ENCODE measurements at places on chromosomes 1 and 21.

GRCh38 chr1:45803299-45803780, at the start of gene MAST2:
TSS of gene MAST2 (plus strand) at chr1:45803612. CDS start at chr1:45803896, 284 bp downstream.
- no peak for DNase-seq

GRCh38 chr1:5370311-5370710, 621.9 kb downstream of the NPHP4 start:
- no peak for DNase-seq

GRCh38 chr1:150321826-150322166, 463 bp downstream of the PRPF3 start:
- DNase-seq, result peak; percentile 86

- no peak for DNase-seq
These were observed 57.9 kb downstream of the CENPF start for GRCh38 chr1:214660900-214661299.

- DNase-seq, result no peak
These were observed 16.6 kb upstream of the ZSCAN20 start for GRCh38 chr1:33455539-33456501.

DNA sequence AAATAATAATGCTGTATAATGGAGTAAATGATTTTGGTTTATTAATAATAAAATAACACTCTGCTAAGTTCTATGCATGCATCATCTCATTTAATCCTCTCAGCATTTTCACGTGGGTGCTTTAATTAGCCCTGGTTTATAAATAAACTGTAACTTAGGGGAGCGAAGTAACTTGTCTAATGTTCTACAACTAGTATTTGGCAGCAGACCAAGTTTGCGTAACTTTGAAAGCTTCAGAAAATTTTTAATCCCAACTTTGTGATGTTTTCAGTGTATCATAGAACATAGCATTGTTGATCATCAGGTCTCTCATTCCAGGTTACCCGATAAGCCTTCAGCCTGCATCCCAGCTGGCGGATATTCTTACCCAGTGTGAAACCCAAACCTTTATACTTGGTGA, 322.4 kb upstream of the SGIP1 start:
- DNase-seq, result no peak

DNA sequence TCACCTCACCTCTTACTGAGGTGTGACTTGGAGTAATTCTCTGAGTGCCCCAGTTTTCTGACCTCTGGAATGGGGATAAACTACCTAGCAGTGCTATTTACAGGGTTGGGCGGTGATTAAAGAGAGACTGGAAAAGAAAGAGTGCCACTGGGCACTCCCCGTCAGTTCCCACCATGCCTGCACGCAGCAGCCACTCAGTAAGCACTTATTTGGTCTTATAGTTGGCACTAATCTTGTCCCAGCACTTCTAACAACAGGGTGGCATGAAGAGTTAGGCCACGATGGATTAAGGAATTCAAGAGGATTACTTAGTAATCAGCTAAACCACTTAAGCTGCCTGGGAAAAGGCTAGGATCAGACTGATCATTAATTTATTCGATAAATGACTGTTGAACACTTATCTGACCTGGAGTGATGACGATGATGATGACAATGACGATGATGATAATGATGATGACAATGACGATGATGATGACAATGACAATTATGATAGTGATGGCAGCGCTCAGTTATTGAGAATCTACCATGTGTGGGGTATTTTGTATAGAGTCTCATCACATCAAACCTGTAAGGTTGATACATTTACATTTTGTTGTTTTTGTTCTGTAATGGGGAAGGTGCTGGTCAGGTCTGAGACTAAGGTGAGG, 5.4 kb downstream of the CITED4 start:
- no peak for DNase-seq

GRCh38 chr1:205632669-205633169, 908 bp upstream of the ELK4 start:
- no peak for DNase-seq

DNA sequence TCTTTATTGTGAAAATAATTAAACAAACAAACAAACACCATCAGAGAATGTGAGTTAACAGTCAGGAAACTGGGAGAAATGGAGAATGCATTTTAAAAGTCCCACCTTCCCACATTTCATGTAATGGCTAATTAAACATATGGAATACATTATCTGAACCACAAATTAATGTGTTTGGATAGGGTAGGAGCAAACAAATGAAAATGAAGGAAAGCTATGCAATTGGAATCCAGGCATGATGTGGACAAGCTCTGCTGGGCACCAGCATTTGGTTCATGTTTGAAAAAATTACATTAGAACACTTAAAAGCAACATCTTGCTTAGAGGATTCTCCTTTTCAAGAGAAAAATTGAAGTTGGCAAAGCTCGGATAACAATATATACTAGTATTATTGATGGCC, 628.1 kb downstream of the LMO4 start:
- no peak for DNase-seq

DNA sequence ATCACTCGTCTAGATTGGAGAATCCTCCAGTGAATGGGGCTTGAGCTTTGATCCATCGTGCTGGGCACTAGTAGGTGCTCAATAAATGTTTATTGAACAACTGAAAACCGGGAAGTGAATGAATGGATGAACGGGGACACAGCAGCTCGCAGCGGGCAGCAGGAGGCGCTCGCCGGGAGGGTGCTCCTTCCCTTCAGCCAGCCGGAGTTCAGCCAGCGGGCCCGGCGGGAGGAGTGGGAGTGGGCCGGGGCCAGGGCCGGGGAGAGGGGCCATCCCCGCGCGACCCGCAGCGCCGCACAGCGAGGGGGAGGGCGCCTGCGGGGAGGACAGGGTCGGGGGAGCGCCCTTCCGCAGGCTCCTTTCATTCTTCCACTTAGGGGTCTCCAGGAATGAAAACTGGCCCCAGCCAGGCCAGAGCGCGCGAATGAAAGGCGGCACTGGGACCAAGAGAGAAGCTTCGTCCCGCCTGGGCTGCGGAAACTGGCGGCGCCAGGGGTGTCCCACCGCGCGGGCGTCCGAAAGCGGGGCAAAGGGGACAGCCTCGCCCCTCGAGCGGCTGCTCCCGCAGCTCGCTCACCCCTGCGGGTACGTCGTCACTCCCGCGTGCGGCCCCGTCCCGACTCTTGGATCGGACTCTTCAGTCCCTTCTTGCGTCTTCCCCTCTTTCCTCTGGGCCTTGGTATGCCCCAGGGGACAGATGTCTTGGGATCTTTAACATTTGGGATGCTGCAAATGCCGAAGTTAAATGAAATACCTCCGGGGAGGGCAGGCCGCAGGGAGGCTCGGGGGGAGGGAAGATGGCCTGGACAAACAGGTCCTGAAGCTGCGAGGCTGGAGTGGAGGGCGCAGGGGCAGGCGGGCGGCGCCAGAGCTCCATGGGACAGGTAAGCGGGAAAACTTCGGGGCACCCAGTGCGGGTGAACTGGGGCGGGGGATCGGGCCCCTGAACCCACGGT, 3.6 kb upstream of the INAVA start:
- no peak for DNase-seq

DNA sequence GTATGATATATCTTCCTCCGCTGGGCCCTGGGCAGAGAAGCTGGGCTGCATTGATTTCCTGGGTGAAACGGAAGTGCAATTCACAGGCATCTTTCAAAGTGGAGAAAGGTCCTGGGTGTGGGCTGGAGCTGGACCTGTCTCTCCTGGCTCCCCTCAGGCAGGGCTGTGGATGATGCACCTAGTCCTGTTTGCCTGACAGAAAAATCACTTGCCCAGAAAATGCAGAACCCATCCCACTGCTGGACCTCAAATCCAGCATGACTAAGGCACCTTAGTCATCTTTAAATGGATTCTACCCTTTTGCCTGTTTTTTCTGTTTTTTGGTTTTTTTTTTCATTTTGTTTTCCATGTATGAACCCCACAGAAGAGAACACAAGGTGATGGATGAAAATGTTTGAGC, 49.7 kb downstream of the MYSM1 start:
- no peak for DNase-seq

DNA sequence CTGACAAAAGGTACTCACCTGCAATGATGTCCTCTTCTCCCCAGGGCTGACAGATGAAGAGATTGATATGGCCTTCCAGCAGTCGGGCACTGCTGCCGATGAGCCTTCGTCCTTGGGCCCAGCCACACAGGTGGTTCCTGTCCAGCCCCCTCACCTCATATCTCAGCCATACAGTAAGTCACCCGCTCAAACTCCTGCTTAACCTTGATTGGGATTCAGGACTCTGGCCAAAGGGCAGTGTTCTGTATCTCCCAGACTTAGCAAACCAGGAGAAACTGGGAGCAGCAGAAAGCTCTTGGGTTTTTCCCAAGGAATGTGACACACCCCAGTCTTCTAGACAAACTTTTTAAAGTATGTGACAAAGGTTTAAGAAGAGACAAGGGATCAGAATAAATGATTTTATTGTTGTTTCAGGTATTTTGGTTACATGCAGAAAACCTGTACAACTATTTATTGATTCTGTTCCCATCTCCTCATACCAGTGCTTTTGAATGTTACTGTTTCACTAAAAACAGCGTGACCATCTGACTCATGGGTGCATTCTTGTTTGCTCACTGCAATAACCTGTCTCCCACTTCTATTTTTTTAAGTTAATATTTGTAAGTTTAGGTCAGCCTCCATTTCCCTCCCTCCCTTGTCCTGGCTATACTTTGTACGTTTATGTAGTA, 124.6 kb downstream of the PEX14 start:
- no peak for DNase-seq

GRCh38 chr1:38370716-38371504, 324.3 kb upstream of the POU3F1 start:
- DNase-seq, result no peak

- no peak for DNase-seq
These were observed 1.1 kb upstream of the DNAJC28 start for GRCh38 chr21:33492571-33492970.

GRCh38 chr1:100879422-100879821, 15.2 kb downstream of the EXTL2 start:
- DNase-seq, result no peak

GRCh38 chr1:196546272-196547111, 61.7 kb downstream of the KCNT2 start:
- DNase-seq, result no peak

DNA sequence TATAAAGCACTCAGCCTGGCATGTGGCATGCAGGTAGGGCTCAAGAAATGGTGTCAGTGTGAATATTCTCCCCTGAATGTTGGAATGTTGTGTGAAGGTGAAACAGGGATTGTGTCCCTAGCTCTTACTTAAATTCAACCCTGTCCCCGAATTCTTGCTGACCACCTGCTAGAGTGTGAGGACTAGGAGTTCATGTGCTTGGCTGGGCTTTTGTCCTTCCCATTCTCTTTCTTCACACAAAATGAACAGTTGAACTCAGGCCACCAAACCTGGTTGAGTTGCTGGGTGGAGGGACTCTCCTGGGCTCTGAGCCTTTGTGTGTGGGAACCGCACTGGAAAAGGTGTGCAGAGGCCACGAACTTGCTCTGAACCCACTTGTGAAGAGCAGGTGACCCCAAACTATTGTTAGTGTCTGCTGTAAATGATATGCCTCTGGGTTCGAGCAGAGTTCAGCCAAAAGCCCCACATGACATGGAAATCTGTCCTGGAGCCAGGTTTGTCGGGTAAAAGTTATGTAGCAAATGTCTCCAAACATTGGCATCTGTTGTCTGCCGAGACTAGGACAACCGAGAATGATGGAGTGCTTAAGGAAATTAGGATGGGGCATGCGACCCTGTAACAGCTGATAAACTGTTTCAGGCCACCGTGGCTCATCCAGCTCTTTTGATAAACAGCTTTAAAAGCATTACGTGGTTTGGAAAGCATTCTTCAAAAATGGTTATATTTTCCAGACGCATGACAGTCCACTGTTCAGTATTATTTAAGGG, 144.2 kb downstream of the DHRS3 start:
- no peak for DNase-seq

DNA sequence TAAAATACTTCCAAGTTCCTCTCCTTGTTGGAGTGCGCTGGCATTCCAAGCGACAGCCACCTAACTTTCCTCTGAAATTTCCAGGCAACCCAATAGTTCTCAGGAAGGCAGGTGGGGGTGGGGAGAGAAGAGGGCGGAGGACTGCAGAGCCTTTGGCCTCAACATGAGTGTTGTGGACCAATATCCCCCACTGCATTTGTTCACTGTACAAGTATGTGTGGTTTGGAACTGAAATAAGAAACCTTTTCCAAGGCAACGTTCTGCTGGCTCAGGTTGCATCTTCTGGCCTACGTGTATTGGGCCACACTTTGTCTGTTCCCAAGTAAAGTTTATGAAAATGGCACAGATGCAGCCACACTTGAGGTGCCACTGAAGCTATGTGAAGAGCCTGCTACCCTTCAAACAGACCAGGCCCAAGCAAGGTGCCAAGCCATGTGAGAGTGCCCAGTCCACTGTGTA, 153.4 kb downstream of the DHRS3 start:
- DNase-seq, result no peak

DNA sequence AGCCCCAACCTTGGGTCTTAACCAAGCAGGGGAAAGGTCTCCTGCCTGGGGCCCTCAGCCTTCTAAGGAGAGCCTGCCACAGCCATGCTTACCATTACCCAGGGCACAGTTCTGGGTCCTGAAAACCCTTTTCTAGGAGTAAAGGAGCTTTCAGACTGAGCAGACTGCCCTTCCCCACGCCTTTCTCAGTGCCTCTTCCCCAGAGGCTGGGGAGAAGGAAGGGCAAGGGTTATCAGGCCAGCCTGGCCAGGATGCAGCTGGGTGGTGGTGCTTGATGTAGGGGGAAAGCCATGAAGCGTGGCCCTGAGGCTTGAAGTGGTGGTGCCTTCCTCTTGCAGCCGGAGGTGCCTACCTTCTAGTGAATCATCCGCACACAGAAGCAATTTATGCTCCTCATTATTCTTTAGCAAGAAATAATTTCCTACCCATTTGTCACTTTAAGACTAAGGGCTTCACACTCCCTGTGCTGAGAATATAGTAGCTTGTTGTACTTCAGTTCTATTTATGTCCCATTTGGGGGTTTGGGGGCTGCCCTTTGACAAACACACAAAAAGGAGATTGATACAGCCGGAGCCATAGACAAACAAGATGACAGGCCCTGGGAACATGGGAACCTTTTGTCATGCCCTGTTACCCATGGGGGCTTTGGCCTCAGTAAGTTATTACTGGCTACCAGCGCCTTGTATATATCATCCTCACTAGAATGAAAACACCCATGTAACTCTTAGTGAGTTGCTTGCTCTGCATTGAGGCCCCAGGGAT, 40.7 kb downstream of the MAN1C1 start:
- DNase-seq, result peak; percentile 65

GRCh38 chr1:40862008-40862863, at the start of gene CITED4:
TSS of gene CITED4 (minus strand) at chr1:40862363. CDS start at chr1:40862127, 236 bp downstream.
- no peak for DNase-seq

- DNase-seq, result no peak
These were observed 411.1 kb downstream of the SETD4 start for GRCh38 chr21:35649186-35649585.

DNA sequence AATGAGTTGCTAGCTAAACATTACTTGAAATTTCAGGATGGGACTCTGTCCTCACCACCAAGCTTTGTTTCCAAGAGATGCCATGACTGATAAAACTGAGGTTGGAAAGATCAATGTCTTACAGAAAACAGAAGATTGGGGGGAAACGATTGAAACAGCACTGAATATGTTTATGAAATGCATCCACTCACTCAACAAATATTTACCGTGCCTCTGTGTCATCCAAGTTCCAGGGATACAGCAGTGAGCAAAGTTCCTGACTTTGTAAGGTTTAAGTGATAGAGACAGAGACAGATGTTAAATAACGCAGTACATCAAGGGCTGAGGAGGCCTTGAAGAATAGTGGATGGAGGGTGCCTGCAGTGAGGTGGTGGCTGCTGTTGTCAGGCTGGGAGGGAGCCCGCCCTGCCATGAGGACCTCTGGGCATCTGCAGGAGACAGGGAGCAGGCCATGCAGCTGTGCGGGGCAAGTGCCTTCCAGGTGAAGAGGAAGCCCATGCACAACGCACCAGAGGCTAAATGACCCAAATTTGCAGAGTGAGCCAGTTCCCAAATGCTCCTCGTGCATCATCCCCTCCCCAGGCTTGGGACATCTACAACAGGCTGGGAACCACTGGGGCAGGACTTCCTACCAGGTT, 108.0 kb downstream of the HLCS start:
- DNase-seq, result no peak
